ENCODE measurements at places on chromosomes 11 and 22. TPM values are rescaled to one million over a fixed set of nuclear protein-coding genes. Genes with fewer than 3 reads are reported as not detected.

DNA sequence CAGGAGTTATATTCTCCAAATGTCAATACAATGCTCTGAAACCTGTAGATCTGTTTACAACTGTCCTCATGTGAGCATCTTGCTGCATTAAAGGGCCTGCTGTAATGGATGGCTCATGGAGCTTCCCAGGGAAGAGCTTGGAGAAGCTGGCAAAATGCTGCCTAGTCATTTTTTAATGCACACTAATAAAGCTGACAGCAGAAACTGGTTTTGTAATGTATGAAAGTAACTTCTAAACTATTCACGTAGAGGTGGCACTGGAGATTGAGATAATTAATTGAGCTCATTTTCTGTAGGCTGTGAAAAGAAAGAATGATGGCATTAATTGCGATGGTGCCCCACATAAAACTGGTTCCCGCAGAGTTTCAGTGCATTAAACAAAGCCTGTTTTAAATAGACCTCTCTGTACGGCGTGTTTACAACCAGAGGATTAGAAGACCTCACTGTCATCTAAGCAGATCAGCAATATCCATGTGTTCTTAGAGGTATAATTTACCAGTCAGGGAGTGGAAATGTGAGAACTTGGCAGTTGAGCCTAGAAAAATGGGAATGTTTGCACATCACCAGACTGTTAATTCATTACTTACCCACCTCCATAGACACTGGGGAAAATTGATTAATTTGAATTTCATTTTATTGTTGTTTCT lies 16.0 kb downstream of the POLA2 start:
- no peak for DNase-seq

DNA sequence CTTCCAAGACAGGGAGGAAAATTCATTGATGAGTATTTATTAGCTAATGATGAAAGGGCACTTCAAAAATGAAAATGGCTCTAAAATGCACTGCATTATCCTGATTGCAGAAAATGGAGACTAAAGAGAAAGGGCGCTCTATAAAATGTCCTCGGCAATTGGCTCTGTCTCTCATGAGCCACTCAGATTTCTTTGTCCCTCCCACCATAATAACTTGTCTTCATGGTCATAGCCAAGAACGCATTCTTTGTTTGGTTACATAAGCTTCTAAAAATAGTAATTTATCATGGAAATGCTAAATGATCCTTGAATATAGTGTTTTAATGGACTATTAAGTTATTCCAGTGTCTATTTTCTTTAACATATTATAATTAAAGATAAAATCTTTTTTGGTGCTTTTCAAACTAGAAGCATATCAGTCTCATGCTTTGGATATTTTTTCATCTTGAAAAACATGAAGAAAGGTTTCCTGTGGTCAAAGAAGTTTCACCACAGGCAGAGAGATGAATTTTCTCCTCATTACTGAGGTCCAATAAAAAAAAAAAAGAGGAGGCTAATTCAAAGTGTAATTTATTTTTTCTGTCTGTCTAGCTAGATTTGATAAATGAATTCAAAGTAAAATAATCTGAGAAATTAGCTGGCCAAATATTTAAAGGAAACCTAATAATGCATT lies 238.1 kb upstream of the BLID start:
- DNase-seq = peak; percentile 62

GRCh38 chr11:127675581-127675980 lies 675.0 kb upstream of the KIRREL3 start:
- DNase-seq = peak; percentile 24

- no peak for DNase-seq
These were observed 11.1 kb downstream of the MICAL2 start for GRCh38 chr11:12121517-12121916.

DNA sequence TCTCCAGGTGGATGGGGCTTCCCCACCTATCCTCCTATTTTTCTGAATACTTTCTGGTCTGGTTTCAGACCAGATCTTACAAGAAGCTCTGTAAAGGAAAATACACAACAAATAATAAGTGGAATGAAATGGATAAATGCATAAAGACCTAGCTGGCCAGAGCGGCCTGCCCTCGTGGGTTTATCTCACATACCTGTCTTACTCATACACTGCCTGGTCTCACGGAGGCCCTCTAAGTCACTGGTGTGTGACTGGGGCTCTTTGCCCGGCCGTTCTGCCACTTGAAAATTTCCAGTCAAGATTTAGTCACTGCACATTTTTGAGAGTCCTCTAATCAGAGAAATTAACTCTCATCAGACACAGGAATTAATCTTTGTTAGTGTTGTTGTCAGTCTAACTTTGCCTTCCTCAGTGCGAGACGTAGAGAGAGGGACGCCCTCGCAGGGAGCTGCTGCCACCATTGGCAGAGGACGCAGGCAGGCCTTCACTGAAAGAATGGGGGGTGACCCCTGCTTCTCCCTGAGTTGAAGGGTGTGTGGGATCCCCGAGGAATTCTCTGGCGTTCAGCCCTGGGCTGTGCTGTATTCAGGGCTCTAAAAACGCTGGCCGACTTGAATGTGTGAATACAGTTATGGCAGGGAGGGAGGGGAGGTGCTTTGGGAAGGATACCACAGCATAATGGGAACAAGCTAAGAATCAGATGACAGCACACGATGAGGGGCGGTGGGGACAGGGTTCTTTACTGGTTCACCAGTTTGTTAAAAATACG lies 46.3 kb upstream of the CADM1 start:
- DNase-seq = no peak

DNA sequence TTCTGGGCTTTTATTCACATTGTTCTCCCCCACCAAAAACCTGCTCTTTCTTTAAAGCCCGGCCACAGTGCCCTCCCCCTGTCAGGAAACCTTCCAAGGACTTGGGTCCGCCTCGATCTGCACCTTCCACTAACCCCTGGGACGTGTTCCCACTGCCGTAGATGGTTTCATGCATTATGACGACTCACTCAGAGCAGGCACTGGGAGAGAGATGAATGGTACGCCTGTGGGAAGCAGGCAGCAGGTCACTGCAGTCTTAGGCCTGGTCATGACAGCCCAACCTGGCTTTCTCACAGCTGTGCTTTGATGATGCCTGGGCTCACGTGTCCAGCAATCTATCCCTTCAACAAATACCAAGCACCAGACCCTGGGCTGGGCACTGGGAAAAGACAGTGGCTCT lies 115.7 kb downstream of the WNT7B start:
- DNase-seq = no peak

DNA sequence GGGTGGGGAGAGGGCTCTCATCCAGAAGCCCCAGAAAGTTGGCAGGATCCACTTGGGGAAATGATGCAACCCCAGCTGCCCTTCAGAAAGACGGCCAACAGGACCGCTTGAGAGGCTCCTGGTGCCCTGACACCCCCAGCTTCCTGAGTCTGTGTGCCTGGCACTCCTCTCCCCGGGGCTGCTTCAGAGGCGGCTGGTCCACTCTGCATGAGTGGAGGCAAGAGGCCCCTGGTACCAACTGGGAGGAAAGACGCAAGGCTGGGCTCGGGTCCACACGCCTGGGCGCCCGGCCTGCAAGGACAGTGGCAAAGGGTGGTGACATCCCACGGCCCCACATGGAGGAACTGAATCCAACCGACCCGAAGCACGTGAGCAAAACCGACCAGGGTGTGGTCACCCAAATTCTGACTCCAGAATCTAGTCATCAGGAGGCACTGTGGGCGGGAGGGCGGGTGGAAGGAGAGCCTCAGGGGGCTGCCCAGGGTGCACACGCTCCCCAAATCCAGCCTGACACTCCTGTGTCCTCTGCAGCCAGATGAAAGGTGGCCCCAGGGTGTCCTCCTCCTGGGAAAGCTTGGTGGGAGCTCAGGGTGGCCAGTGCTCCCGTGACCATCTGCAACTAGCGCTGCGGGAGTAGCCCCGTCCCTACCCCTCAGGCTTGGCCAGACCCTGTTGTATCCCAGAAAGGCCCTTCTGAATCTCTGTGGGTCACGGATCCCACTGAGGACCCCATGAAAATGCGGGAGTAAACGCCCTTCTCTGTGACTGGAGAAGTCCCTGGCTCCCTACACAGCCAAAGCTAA lies 3.7 kb downstream of the RNH1 start:
- DNase-seq = no peak

DNA sequence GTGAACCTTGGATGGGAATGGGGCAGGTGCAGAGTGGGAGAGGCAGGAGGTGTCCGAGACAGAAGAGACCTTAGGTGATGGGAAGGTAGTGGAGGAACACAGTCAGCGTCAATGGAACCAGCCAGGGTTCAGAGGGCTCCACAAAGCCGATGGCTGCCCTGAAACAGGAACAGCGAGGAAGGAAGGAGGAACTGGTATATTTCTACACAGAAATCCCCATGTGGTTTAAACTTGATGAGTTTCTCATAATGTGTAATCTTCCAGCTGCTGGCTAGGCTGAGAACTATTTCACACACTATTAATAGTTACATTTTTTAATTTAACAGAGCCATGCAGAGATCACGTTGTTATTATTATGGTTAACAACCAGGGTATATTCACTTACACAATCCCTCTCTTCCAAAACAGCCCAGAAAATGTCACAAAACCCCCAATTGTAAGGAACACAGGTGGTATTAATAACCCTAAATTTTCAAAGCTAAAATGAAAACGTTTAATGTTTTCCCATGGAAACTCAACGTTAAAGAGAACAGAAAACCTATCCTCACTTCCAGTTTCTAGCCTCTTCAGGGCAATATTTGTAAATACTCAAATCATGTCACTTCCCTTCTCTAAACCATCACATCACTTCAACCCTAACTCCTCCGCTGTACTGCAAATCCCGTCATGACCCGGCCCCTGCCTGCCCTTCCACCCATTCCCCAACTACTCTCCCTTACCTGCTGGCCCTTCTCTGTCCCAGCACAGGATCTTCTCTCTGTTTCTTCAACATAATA lies 74.5 kb upstream of the ARFGAP3 start:
- no peak for DNase-seq

GRCh38 chr22:36803358-36803757 lies 13.5 kb downstream of the PVALB start:
- no peak for DNase-seq

DNA sequence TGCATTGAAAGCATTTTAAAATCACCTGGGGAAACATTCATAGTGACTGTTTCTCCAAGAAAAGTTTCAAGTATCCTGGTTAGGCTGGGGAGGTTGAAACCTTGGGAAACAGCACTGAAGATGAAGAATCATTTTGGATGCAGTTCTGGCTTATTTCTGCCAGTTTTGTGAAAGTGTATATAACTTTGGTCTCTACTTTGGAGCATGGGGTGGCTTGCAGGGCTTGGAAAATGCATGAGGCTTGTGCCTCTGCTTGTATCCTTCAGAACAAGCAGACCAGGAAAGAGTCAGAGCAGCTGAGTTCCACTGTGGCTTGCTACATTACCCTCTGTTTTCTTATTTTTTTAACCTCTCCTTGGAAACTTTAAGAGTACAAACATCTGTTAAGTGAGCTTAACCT lies 19.5 kb downstream of the SLC5A12 start:
- peak; percentile 78 for DNase-seq

GRCh38 chr22:31250740-31251600 lies 38.9 kb downstream of the LIMK2 start:
- no peak for DNase-seq

DNA sequence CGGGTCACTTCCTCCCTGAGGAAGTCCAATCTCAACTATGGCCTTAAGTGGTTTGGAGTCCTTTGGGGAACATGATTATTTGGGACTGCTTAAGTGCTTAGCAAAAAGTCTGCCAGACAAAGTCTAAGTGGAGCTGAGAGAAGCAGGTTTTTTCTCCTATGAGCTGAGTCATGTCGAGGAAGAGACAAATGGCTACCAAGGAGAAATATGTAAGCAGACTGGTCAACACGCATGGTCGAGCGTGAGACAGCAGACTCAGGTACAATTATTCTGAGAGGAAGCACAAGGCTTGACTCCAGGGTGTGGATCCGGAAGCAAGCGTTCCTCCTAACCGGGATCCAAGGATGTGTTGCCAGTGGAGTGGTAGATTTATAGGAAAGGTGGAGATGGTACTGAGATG lies 30.6 kb downstream of the UBASH3B start:
- no peak for DNase-seq

- no peak for DNase-seq
These were observed 74.7 kb upstream of the SESN3 start for GRCh38 chr11:95305705-95306104.

- no peak for DNase-seq
These were observed 1349.0 kb downstream of the BRD1 start for GRCh38 chr22:48478529-48479265.

DNA sequence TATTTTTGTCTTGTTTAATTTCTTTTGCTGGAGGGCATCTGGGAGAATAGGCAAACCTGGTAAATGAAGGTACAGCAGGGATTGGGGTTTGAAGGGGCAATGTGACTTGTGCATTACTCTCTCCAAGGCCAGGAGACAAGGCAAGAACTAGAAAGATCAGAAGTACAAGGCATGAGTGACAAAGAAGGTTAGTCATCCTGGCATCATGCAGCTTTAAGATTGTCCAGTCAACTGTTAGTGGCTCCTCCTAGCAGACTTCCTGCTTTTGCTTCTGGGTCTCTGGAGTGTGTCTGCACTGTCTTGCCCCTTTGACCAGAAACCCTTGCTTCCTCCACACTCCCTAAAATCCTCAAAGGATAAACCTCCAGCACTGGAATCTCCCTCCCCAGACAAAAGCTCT lies 27.2 kb upstream of the GLYATL1 start:
- DNase-seq = no peak

DNA sequence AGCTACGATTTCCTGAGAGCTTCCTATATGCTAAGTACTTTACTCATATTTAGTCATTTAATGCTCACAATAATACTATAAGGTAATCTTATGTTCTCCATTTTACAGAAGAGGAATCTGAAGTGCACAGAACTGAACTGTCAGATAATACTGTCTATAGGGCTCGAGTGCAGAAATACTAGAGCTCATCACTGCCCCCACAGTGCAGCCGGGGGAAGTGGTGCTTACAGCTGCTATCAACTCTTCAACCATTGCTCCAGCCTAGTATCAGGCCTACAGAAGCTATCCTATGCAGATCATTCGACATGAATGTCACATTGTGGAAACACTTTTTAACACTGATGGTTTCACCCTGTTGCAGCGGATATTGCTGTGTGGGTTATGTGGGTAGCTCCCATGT lies 929.9 kb downstream of the NTM start:
- no peak for DNase-seq

DNA sequence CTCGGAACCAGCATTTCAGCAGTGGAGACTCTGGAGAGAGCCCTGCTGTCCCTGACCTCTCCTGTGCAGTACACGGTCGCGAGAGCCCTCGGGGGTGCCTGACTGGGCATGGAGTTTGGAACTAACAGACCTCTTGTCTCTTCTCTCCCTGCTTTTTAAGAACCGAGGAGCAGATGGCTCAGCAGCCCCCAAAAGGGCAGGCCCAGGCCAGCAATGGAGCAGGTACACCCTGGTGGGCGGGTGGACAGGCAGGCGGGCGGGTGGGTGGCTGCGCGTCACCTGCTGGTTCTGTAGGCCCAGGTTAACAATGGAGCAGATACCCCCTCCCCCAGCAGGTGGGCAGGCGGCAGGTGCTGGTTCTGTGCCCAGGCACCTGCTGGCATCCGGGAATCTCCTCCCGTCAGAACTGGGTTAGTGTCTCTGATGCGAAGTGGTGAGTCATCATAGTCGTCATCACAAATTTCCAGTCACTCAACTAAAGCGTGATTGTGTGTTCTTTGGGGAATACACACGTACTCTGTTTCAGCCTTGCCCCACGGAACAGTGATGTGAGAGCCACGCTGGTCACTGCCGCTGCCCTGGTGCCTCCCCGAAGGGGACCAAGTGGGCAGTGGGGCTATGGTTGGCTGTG lies 41.1 kb downstream of the GRAMD4 start:
- DNase-seq = no peak

Gene NRGN
- polyA plus RNA-seq = 4.8 TPM

Gene DMC1
- polyA plus RNA-seq = 7.1 TPM

Gene PTPRCAP
- 9.5 TPM for polyA plus RNA-seq

Gene CHADL
- polyA plus RNA-seq = 3.1 TPM

Gene TMEM179B
- polyA plus RNA-seq = 27.7 TPM

Gene SCGB1A1
- not detected for polyA plus RNA-seq

Gene LSP1
- polyA plus RNA-seq = 66.1 TPM

Gene CARNS1
- 41.8 TPM for polyA plus RNA-seq
